Fibroblast of gingiva (primary cell): ENCODE measurements at places on chromosomes 6 and 20.

DNA sequence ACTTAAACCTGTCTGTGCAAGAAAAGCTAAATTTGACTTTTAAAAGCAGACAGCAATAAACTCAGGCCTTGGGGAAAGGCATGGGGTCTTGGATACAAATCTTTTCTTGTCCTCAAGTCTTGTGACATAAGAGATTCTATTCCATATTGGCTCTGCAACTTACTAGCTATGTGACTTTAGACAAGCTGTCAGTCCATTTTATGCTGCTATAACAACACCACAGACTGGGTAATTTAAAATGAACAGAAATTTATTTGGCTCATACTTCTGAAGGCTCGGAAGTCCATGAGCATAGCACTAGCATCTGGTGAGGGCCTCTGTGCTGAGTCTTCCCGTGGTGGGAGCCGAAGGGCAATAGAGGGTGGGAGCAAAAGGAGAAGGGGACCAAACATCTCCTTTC lies 246.0 kb upstream of the MOCS1 start:
- no peak for DNase-seq

DNA sequence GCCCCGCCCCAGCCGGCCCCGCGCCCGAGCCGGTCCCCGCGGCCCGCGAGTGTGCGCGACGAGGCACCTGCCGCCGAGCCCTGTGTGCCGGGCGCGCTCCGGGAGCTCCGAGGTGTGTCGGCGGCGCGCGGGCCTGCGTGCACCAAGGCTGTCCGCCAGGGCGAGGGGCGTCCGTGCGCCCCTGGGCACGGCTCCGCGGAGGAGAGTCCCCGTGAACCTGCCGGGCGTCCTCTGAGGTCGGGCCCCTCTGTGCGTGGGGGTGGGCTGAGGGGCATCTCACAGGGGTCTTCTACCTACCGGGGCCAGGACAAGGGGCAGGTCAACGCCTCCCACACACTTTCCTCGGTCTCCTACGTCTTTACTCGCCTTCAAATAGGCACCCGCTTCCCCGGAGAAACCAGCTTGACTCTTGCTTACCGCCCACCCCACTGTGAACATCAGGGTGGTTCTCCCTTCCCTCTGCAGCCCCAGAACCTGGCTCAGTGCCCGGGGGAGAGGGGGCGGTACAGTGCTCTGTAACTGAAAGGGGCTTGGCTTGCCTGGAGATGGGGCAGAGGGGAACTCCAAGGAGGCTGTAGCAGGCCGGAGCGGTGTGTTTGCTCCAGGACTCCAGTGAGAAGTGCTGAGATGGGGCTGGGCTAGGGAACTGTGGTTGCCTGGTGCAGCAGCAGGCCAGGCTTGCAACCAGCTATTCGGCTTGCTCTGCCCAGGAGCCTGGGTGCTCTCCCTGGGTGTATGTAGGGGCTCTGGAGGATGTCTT lies at the start of gene SAMD10:
Gene SAMD10, minus strand, starts transcription at position 86 of the 760 bp plus-strand sequence. CDS start 175 bp downstream, outside the sequence.
- no peak for DNase-seq

GRCh38 chr6:146878168-146878951 lies 279.6 kb downstream of the ADGB start:
- DNase-seq = peak; percentile 51

DNA sequence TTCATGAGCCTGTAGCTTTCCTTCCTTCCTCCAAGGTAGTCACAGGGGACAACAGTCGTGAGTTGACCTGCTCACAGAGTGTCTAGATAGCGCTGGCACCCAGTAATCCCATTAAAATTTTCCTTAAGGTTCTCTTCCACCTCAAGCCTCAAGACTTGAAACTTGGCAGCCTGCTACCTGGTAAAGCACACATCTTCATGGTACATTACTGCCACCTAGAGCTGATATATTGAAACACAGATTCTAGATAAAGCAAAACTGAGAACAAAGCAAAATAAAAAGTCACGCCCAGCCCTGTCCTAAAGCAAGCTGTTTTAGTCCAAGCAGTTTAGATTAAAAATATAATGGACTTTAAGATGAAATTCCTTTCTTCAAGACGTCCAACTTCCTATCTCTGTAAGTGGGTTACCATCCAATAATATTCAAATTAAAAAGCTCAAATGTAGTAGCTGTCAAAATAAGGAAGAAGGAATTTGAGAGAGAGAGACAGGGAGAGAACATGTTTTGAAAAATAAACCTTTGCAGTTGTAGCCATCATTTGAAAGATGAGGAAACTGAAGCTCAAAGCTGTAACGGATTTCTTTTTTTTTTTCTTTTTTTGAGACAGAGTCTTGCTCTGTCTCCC lies 50.7 kb upstream of the CD83 start:
- DNase-seq = peak; percentile 64

DNA sequence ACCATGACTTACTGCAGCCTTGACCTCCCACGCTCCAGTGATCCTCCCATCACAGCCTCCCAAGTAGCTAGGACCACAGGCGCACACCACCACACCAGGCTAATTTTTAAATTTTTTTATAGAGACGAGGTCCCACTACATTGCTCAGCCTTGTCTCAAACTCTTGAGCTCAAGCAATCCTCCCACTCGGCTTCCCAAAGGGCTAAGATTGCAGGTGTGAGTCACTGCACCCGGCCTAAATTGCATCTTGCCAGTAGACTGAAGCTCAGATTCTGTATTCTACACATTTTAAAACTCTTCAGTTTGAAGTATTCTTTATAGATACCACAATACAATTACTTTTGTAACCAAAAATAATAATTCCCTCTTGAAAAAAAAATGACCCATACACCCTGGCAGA lies 11.4 kb downstream of the NUDT3 start:
- no peak for DNase-seq

- DNase-seq = peak; percentile 42
Measured at GRCh38 chr6:152637296-152638047, at the start of gene SYNE1. SYNE1 (minus strand) TSS chr6:152637362; CDS start chr6:152628331, 9,031 bp downstream.

GRCh38 chr6:166839569-166839968 lies 116.8 kb downstream of the RNASET2 start:
- DNase-seq = no peak

GRCh38 chr20:49115564-49115963 lies 69.5 kb downstream of the CSE1L start:
- DNase-seq = peak; percentile 35

DNA sequence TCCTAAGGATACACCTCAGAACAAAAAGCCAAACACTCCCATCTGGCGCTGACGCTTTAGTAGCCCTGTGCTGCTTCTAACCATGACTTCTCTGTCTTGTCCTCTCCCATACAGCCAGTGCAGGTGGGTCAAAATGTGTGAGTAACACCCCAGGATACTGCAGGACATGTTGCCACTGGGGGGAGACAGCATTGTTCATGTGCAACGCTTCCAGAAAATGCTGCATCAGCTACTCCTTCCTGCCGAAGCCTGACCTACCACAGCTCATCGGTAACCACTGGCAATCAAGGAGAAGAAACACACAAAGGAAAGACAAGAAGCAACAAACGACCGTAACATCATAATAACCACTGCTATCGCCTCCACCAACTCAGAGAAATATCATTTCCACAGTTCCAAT lies 1.4 kb downstream of the DEFB132 start:
- no peak for DNase-seq

DNA sequence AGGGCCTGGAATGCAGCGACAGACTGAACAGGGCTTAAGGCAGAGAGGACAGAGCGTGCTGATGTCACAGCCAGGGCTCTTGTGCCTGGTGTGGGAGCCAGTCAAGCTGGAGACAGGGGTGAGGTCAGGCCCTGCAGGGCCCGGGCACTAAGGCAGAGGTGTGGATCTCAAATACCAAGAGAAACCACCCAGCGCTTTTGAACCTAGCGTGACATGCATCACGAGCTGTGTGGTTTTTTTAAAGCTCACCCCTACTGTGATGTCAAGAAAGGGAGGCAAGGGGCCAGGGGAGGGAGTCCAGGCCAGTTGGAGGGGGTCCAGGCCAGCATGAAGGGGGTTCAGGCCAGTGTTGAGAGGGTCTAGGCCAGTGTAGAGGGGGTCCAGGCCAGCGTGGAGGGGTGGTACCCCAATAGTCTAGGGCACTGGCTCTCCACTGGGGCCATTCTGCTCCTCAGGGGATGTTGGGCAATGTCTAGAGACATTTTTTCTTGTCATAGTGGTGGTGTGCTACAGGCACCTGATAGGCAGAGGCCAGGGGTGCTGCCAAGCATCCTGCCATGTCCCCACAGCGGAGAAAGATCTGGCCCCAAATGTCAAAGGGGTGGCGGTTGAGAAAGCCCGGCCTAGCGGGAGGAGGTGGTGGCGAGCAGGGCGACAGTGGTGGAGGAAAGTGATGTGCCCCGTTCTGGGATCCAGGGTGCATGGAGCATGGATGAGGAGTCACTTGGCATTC lies 42.6 kb downstream of the RBM38 start:
- DNase-seq = no peak

DNA sequence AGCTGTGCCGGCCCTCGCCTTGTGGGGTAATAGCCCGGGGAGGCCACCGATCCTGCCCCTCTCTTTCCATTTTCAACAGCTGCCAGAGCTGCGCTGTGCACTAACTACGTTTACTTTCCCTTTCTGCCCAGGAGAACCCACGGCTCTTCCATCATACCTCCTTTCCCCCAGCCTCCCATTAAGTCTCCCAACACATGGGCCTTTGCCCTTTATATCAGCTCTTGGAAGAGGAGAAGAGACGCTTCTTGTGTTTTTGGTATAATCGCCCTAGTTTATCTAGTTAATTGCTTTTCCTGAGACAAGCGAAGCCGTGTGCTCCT lies 637 bp downstream of the UBR2 start:
- DNase-seq = no peak

DNA sequence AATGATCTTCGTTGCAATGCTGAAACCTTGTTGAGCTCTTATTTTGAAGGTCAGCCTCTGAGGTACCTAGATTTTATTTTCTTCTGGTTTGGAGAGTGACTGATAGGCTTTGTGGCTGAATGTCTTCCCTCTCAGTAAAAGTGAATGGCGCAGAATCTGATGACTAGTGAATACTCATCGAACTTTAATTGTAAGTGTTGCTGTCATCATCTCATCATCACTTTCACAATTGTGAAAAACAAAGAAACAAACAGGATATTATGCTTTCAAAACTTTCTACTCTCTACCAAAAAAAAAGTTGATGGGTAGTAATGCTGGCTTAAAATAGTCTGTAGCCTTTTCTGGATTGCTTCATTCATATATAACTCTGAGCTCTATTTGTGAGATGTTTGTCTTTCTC lies 239.5 kb upstream of the RAB32 start:
- DNase-seq = no peak

DNA sequence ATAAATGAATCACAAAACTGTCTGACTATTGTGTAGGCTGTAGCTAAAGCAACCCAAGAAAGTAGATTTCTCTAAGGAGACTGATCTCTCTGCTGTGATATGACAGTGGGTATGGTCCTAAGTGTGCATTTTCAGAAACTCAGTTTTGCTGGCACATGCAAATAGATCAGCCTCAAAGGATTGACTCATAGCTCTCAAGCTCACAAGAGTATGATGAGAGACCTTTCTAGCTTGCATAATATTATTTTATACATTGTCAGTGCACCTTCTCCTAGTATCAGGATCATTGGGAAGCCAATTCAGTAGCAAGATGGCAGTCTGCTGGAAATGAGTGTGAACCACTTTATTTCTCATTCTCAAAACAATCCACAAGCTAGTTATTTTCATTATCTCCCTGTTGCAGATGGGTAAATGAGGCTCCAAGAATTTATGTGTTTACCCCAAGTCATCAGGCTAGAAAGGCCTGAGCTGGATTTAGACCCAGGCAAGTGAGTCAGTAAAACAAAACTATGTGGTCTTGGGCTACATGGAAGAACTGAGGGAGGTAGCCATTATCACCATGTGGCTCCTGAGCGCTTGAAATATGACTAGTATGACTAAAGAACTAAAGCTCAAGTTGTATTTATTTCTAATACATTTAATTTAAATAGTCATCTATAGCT lies 27.9 kb upstream of the PLCB4 start:
- DNase-seq = no peak

DNA sequence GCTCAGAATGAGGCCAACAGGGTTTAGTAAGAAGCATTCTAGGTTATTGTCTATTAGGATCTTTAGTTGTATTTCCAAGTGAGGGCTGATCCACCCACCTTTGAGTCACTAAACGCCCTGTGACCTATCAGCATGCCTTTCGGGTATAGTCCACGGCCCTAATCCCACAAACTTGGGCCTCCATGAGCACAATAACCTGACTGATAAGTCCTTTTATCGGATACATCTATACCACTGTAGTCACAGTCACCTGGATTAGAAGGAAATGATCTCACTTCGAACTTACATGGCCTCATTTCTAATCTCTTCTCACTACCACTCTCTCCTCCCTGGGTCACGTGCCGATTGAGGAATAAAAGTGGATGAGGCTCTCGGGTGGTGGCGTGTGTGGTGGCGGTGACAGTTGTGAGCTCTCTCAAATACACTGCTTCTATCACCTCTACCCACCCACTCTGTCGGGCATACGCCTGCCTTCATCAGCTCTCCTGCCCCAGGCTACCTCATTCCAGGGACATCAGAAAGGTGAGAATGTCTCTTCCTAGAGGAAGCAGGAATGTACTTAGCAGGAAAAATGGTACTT lies 65.2 kb downstream of the TRAM2 start:
- DNase-seq = no peak

DNA sequence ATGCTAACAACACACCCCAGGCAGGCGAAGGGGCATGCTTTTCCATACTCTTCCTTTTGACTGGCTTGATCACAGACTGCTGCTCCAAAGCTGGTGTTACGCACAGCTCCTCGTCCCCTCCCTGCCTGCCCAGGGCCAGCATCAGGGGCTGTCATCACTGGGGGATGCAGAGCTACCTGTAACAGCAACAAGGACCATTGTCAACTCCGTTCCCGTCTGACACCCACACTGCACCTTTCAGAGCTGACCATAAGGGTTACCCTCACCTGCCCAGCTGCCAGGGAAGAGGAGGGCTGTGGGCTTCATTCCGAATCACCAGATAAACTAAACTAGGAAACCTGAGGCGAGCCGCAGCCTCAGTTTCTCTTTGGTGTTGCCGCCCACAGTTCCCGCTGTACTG lies 15.4 kb downstream of the NQO2 start:
- DNase-seq = no peak

DNA sequence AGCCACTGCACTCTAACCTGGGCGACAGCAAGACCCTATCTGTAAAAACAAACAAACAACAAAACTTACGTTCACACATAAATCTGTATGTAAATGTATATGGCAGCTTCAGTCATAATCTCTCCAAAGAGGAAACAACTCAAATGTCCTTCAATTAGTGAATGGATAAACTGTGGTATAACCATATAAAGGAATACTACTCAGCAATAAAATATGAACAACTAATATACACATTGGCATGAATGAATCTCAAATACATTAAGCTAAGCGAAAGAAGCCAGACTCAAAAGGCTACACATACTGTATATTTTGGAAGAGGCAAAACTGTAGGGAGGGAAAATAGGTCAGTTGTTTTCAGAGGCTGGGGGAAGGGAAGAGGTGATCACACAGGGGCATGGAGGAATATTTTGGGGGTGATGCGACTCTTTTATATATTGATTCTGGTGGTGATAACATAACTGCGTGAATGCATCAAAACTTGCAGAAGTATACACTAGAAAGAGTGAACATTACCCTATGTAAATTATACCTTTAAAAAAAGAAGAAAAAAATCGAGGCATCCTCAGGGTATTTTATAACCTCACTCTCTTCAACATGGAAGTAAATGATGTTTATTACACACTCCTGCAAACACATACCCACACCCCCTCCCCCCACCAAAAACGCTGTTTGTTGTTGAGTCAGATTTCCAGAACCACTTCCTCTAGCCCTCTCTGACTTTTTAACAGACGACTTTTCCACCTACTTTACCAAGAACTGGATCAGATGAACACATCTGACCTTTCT lies 115.2 kb upstream of the RNF24 start:
- peak; percentile 47 for DNase-seq
